SK-N-SH (cell line): ENCODE measurements at places on chromosomes 2 and 18.

DNA sequence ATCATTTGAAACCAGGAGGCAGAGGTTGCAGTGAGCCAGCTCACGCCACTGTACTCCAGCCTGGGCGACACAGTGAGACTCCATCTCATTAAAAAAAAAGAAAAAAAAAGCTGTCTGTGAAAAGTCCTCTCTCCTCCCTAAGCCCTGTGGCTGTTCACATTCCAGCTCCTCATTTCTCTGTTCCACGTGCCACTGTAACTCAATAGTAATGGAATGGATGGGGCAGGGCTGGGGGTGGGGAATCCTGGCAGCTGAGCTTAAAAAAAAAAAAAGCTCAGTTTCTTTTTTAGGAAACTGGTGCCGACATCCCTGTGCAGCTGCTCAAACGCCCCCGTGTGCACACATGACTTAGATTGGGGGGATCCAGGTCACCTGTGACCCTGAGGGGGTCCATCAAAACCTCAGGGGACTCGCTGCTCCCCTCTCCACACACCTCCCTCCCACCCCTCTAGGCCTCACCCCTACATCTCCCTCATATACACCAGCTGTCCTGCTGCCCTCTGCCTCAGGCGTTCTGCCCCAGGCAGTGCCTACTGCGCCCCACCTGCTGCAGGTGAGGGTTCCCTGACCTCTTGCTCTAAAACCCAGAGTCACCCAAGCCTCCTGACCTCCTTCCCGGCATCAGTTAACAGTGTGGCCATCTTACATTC is 255.4 kb downstream of the AGAP1 start:
- no peak for DNase-seq

GRCh38 chr2:120267348-120267747 is 14.7 kb downstream of the RALB start:
- DNase-seq = no peak

DNA sequence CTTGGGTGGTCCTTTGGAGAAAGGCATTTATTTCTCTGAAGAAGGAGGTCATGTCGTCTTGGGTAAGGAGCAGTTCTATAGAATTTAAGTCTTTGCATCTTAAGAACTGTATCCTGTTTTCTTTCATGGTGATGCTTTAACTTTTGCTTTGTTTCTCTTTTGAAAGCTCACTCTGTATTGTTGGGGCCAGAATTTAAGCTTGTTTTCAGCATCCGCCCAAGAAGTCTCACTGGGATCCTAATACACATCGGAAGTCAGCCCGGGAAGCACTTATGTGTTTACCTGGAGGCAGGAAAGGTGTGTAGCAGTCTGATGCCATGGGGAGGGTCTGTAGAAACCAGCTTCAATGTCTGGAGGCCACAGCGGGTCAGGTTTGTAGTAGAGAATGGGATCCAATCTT is 64.7 kb upstream of the TTC39C start:
- DNase-seq = no peak

DNA sequence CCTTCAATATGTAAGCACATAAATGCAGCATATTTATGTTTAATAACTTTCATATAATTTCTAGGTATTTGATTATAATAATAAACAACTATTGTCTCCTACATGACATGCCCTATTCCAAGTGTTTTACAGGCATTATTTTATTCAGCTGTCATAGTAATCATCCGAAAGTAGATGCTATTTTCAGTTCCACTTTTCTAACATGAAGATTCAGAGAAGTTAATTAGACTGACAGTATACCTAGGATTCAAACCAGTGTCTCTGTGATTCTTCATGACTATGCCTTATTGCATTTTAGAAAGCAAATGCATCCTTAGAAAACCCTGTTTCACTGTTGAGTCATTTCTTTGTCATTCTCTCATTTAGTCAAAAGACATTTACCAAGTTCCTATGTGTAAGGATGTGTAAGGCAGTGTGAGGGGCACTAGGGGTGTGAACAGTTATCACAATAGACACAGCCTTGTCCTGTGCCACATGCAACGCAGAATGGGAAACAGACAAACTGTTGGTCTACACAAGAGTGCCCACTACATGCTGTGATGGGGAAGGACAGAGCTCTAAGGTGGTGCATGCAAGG is 79.8 kb downstream of the DTNA start:
- no peak for DNase-seq

- DNase-seq = peak; percentile 39
These were observed 66.5 kb downstream of the DTNB start for GRCh38 chr2:25606892-25607291.
